ENCODE measurements at places on chromosomes 2 and 18.

GRCh38 chr2:216837740-216838139 lies 22.1 kb downstream of the TNP1 start:
- DNase-seq: no peak

DNA sequence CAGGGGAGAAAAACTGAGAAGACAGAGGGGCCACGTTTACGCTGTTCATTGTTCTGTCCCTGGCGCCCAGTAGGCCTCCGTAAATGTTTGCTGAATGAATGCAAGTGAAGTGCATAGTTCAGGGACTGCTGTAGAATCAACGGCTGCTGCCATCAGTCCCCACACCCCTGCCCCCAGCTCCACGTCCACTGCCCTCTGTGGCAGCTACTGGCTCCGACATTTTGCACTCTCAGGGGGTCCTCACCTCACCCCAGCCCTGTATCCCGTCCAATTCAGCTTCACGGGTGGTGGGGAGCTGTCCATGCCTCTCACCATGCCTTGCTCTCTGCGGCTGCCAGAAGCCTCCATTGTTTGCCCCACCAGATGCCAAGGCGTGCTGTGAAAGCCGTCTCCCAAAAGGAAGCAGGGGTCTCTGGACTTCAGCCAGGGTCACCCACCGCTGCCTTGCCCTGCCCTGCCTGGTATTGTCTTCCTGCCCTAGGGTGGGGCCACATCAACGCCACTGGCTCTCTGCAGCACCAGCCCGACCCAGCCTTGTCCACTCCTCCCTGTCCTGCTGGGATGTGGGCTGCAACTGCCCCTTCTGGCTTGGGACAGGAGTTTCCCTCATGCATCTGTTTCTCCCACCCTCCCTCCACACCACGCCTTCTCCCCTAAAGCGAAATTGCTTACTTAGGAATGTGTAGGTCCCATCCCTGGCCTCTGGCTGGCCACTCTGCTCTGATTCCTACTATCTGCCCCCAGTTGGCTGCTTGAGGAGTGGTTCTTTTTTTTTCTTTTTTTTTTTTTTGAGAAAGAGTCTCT lies 86.0 kb downstream of the RHOB start:
- DNase-seq: no peak

DNA sequence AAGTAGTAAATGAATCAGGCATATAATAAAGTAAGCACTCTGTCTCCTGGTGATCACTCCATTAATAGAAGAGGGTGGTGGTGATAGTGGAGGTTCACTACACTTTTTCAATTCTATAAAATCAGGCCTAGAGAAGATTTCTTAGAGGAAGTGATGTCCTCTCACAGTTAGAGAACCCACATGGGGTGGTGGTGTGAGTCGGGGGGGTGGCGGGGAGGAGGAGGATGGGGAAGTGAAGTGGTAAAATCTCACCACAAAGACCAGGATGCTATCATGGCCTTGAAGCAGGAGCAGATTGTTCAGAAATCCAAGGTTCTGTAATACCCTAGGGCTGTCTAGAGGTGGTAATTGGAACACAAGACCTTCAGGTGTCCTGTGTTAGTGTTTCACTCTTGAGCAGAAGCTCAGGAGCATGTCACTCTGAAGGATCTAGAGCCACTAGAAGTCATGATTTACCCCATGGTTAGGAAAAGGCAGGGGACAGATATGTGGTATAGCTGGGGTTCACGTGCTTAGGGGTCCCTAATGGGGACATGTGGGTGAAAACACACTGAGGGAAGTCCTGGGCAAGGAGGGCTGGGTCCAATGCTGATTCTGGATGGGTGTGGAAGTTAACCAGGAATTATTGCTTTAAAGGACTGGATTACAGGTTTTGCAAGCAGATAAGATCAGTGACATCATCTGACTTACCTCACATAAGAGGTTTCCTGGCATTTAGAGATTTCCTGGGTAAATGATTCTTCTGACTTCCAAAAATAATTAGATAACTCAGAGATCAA lies 31.0 kb downstream of the RNF125 start:
- no peak for DNase-seq

GRCh38 chr2:102664471-102664909 lies 45.1 kb downstream of the SLC9A2 start:
- peak; percentile 14 for DNase-seq

- no peak for DNase-seq
Measured at GRCh38 chr2:160474891-160475787, 18.5 kb downstream of the RBMS1 start.

Measured in stimulated activated CD4-positive, alpha-beta T cell treated with anti-CD3 and anti-CD28 coated beads, TNF-alpha, amount 100 ng/mL, for 1 hour (primary cell).